Activated T-helper 2 cell treated with anti-CD3 and anti-CD28 coated beads, Interferon-gamma antibody, Interleukin-2, Interleukin-4, amounts not matched to agents 10 μg/mL and 5 μg/mL and 100 μg/mL, durations not matched to agents 14 hours and 24 hours and 36 hours (primary cell): ENCODE measurements at places on chromosomes 6 and 20. TPM values are rescaled to one million over a fixed set of nuclear protein-coding genes. Genes with fewer than 3 reads are reported as not detected.

DNA sequence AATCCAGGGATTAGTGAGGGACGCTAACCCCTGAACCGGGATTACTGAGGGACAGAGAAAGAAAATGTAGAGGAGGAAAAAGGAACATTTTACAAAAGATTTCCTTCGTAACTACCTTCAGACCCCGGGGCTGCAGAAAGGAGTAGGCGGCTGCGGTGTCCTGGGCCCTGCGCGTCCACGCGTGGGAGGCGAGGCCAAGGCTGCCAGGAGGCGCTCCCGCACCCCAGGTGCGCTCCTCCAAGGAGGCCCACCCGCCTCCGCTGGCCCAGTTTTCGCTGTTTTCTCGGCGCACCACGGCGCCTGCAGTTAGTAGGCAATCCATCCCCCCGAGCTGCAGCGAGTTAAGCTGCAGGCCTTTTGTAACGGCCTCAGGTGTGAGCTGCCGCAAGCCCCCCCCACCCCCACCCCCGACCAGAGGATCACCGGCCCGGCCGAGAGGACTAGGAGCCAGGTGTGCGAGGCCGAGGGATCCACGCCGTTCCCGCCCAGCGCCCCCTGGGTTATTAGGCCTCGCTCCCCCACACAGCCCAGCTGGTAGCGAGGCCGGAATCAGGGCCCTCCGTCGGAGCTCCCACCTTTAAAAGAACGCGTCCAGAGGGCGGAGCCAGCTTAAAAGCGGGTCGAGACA, 380.3 kb upstream of the ARID1B start:
- DNase-seq: no peak

DNA sequence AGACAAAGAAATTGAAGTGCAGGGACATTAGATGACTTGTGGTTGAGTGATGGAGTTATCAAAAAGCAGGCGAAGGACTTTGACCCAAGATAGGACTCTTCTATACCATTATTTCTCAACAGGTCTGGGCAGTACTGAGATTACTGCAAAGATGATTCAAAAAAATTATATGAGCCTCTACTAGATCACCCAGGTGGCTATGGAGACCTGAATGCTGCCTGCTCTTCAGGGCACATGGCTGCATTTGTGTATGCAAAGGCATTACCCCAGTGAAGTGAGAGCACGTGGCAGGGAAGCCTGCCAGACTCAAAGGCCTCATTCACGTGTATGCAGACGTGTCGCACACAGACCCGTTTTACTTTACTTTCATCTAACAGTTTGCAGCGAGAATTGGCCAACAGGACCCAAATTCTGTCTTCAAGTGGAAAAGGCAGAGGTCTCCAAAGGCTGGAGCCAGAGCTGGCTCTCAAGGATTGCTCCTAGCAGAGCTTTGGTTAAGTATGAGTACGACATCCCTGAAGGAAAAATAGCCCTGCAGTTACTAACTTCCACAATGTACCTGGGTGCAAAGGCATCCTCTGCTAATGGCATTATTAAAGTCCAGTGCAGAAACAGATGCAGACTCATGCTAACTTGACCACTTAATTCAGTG, 113.8 kb upstream of the ARMC2 start:
- DNase-seq: no peak

DNA sequence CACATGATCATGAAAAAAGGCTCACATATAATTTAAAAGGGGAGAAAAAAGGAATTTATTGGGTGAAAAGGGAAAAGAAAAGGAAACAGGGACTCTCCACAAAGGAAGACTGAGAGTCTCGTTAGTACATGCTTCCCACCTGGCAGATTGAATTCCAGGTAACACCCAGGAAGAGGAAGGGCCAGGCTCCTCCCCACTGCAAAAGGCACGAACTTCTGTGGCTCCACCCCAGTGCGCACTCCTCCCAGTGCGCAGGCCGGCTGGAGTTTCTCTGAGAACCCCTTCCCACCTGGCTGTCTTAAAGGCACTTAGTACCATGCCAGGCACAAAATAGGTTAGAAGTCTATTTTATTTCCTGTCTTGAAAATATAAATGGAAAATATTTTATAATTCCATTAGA, 129.8 kb downstream of the COL12A1 start:
- DNase-seq: no peak

DNA sequence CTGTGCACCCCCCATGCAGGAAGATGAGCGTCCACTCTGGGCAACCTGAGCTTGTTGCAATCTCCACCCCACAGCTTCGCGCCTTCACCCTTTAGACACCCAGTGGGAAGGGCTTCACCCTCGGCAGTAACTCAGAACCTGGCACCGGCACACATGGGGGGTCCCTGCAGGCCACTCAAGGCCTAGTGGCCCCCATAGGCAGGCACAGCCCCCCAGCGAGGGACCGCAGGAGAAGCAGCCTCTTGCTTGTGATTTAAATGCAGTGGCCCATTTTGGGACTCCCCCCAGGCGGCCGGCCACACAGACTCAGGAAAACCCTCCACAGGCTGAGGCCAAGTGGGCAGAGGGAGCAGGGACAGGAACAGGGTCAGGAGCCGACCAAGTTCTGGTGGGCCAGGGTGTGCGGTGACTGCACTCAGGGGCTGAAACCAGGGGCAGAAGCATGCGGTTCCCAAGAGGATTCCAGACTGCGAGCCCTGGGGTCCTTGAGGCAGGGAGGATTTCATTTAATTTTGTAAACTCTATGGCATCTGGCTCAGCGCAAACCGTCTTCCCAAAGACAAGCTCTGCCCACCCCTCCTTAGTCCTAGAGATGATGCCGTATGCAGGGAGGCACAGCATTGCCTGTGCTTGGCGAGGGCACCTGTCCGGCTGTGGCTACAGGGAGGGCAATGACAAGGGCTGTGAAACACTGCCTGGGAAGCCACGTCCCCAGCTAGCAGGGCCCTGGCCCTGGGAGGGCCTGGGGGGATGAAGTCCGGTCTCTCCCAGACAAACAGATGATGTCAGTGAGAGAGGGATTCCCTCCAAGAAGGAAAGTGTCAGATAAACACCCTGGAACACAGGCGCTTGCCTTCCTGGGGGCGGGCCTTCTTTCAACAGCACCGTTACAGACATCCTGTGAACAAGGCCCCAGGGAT, 52.9 kb upstream of the GPR31 start:
- no peak for DNase-seq

Gene CSNK2B
- total RNA-seq: 266 and 279 TPM in 2 replicates

Gene C6orf15
- total RNA-seq: not detected in 2 replicates

Gene PDYN
- not detected in 2 replicates for total RNA-seq

DNA sequence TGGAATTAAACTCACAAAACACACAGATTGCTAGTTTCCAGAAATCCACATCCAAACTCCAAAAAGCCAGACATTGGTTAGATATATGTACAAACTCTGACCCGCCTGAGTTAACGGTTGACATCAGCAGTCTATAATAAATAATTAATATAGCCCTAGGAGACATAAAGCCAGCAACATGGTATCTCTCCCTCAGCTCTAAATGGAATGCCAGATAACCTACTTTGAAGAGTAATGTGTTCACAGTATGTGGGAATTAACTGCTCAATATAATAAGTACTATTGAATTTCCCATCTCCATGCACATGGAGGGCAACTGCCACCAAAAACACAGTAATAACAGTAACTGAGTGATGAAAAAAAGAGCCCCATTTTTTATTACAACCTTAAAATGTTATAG, 383.2 kb downstream of the CD83 start:
- DNase-seq: no peak

- DNase-seq: no peak
These were observed 1.9 kb downstream of the RNF217 start for GRCh38 chr6:124963831-124964763.

- DNase-seq: no peak
These were observed 9.0 kb upstream of the NCOA6 start for GRCh38 chr20:34834459-34834893.

DNA sequence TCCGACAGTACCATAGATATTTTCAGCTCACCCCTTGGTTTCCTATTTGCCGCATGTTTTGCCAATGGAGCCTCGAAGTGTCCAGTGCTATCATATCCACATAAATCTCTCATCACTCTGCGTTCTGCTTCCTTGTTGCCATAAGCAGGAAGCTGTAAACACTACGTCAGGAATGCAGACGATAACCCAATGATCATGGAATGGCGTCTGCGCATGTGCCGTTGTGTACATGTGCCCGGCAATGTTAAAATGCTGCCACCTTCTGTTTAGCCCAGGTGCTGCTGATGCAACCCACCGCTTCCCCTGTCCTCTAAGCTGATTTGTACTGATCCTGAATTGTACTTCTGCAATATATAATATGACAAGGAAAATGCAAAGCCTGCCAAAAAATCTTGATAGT, 607.5 kb downstream of the HDGFL1 start:
- DNase-seq: no peak

Gene GHRH
- total RNA-seq: not detected in 2 replicates

- no peak for DNase-seq
These were observed 1.4 kb upstream of the KCNK5 start for GRCh38 chr6:39230654-39231035.

Gene MDFI
- not detected in 2 replicates for total RNA-seq

DNA sequence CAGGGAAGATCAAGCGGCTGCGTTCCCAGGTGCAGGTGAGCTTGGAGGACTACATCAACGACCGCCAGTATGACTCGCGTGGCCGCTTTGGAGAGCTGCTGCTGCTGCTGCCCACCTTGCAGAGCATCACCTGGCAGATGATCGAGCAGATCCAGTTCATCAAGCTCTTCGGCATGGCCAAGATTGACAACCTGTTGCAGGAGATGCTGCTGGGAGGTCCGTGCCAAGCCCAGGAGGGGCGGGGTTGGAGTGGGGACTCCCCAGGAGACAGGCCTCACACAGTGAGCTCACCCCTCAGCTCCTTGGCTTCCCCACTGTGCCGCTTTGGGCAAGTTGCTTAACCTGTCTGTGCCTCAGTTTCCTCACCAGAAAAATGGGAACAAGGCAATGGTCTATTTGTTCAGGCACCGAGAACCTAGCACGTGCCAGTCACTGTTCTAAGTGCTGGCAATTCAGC, 51.6 kb upstream of the TTPAL start:
- no peak for DNase-seq

DNA sequence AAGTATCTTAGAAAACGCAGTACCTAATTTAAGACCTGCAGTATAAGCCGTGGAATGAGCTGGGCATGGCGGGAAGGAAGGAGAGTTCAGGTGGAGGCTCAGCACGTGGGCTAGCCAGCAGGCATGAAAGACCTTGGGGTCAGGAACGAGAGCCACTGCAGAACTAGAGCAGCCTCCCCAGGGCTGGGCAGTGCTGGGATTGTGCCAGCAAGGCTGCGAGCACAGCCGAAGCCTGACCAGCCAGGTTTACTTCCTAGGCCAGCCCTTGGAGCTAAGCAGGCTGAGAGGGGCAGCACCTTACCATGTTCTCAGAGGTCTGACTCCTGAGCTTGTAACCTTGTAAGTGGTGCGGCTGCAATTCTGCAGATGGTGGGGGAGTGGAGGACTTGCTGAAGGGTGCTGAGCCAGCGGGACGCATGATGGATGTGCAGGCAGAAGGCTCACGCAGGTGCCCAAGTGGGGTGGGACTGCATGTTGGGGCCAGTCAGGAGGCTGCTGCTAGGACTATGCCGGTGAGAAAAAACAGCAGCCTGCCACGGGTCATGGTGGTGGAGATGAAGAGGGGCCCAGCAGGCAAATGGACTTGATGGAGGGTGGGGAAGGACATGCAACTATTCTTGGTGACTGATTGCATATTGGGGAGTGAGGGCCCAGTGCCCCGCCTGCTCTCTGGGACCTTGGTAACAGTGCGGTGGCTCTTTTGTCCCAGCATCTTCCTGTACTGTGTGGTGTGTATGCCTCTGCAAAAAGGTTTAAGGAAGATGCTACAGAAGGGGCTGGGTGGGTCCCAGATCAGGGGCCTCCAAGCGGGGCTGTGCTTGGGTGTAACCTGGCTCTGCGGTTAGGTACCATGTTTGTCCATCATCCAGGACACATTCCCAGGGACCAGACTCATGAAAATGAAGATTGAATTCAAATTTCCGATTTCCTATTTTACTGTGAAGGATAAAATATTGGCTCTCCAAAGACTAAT, 37.6 kb upstream of the IRF4 start:
- no peak for DNase-seq

GRCh38 chr20:57654363-57654997, 34.3 kb upstream of the ZBP1 start:
- peak; percentile 31 for DNase-seq

DNA sequence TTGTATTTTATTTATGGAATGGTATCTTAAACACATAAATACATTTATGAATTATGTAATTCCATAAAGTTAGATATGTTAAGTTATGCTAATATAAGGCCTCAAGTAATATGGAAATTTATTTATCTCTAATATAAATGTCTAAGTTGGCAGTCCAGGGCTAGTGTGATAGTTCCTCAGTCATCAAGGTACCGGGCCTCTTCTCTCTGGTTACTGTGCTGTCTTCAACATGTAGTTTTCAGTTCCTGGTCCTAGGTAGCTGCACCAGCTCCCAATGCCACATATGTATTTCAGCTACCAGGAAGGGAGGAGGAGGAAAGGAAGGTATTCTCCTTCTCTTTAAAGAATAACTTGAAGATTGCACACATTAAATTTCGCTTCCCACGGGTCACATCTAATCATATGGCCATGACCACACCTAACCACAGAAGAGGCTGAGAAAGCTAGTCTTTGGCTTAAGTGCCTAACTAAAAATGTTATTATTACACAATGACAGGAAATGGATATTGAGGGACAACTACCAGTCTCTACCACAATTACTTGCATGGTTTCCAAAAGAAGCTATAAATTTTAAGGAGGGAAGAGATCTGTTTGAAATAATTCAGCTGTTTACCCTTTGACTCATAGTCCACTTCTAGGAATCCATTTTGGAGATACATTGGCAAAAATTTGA, 68.6 kb downstream of the BCKDHB start:
- DNase-seq: no peak

DNA sequence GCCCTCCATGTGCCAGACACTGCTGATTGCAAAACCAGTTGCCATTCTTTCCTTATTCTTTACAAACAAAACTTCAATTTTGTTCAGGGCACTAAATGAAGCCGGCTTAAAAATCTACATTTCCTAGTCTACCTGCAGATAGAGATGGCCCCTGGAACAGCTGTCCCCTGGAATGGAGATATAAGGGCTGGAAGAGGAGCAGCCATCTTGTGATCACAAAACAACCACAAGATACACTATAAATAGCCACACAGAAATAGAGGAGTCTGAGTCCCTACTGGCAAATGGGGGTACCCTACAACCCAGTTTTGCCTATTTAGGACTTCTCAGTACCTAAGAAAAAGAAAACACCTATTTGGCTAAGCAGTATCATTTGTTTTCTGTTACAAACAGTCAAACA, 115.9 kb upstream of the BEND6 start:
- no peak for DNase-seq

DNA sequence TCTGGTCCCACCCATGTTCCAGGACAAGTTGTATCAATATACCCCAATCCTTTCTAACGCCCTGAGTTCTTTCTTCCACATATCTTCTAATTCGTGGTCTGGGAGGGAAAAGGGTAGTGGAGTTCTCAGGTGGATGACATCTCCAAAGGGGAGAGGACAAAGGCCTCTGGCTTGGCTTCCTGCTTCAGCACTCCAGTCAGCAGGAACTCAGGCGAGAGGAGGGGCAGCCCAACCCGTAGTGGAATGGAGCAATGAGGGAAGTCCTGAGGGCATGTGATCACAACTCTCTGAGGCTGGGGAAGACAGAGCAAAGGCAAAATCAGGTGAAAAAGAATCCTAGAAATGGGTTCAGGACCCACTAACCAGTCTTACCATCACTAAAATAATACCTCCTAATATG, 9.6 kb upstream of the NRM start:
- DNase-seq: no peak
